CD8-positive, alpha-beta memory T cell (primary cell): ENCODE measurements at places on chromosomes 5 and 9.

GRCh38 chr5:68329554-68330255 lies 114.1 kb downstream of the PIK3R1 start:
- no peak for DNase-seq

GRCh38 chr9:121393318-121393717 lies 23.3 kb upstream of the STOM start:
- no peak for DNase-seq

- no peak for DNase-seq
These were observed 144.8 kb downstream of the PDZD2 start for GRCh38 chr5:31783731-31784130.

DNA sequence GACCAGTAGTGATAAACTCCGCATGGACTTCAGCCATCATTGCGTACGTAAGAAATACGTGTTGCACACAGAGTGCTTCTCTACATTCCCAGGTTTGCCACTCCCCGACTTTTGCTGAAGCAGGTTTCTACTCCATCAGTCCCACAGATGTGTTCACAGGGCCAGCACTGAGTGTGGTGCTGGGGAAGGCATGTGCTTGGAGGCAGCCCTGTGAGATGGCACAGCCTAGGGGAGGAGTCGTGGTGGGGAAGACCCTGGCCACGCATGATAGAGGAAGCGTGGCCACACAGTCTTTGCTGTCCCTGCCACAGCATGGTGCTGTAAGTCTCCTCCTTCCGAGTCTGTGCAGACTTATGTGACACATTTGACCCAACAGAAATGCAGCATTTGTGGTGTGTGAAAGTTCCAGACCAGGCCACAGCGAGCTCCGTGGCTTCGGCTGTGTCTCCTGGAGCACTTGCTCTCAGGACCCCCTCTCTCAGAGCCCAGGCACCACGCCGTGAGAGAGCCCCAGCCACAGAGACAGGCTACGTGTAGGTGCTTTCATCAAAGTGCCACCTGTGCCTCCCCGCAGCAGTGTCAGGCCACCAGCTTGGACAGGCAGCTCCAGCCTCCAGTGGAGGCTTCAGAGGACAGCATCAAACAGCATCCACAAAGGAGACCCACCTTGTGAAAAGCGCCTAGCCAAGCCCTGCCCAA lies 197.8 kb downstream of the AUH start:
- no peak for DNase-seq

DNA sequence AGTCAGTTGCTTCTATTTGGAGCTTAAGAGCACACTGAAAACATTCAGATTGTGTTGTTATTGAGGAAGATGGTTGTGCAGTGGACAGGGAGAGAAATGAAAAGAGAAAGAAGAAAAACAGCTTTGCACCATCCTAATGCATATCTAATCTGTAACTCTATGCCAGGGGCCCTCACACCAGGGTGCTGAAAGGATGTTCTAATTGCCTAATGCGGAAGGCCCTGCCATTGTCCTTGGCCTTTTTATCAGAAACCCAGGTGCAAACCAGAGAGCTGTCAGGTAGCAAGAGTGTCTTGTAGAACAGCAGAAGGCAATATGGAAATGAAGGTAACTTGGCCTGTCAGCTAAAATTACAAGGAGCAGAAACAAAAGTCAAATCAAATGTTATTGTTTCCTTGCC lies 384.5 kb upstream of the PIK3R1 start:
- no peak for DNase-seq

DNA sequence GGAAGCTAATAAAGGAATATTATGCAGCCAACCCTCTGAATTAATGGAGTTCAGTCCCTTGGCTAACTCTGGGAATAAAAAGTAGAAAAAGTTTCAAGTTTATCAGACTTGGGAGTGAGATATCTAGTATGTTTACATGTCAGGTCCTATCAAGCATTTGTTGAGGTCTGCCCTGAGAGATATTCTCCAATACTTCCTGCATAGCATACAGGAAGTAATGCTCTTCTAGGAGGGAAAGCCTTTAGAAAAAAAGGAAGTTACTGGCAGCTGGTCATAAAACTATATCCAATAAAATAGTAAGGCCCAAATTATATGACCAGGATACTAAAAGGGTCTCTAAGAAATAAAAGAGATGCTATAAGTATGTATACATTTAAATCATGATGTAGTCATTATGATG lies 594.1 kb upstream of the FTMT start:
- DNase-seq, result no peak

GRCh38 chr9:700365-701282 lies 140.9 kb upstream of the DMRT1 start:
- DNase-seq, result no peak

GRCh38 chr5:143262393-143263174 lies 140.9 kb downstream of the NR3C1 start:
- no peak for DNase-seq

GRCh38 chr5:100654895-100655294 lies 119.7 kb downstream of the FAM174A start:
- no peak for DNase-seq

DNA sequence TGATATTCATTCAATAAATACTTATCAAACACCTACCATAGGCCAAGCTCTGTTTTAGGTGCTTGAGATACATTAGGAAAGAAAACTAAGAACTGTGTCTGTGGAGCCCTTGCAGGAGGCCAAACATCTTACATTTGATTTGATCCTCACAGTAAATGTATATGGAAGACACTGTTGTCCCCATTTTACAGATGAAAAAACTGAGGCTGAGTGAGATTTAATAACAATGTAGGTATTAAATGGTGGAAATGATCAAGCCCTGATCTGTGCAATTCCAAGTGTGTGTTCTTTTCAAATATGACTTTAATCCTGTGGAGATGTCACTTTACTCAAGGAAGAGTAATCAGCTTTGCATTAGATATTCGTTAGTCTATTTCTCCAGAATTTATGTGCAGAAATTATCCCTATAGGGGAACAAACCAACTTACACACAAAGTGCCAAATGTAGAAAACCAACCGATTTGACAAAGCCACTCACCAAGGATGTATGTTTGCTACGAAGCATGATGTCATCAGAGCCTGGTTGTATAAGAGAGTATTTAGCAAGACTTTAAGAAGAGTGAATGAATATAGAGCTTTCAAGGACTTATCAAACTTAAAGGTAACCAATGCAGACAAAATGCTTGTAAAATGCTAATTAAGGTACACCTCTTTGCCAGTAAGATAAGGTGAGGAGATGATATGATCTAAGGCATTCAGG lies 153.9 kb upstream of the NFIB start:
- DNase-seq, result no peak
